NCI-H2029 treated with DMSO at 0.1 percent for 48 hours (cell line): ENCODE measurements at places on chromosomes 6 and 20.

DNA sequence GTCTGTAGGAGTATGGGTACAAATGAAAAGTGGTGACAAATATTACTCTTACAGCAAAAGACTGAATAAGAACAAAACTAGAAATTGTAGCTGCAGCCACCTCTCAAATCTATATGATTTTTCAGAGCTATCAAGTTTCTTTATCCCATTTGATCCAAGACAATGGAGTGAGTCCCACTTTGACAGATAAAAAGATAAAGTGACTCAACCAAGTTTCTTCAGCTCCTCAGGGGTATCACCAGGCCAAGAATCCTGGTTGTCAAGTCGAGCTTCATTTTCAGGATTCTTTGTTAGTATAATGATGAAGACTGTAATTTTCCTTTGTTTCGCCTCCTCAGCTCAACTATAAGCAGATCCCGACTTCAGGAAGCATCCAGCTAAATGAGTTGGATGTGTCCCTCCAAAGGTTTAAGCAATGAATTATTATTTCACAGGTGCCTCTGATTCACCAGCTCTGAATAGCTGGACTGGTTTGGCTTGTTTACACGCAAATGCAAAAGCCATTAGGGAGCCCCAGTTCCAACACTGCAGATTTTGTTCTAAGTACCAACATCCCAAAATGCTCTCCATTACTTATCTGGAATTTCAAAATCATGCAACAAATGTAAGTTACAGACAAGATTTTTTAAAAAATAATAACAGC lies 238.9 kb downstream of the MAFB start:
- no peak for DNase-seq

DNA sequence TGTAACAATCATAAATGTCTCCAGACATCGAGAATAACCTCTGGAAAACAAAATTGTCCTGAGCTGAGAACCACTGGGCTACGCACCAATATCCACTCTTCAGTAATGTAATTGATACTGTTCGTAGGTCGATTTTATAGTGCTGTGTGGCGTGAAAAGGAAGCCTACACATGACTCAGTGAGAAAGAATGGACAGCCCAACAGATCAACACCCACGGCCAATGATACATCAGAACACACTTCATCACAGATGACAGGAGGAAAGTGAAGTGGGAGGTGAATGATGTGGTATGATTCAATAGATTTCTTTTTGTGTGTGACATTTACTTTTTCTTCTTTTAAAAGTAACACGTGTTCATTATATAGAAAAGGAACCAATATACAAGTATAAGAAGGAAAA lies 93.5 kb downstream of the RPS12 start:
- DNase-seq = no peak

DNA sequence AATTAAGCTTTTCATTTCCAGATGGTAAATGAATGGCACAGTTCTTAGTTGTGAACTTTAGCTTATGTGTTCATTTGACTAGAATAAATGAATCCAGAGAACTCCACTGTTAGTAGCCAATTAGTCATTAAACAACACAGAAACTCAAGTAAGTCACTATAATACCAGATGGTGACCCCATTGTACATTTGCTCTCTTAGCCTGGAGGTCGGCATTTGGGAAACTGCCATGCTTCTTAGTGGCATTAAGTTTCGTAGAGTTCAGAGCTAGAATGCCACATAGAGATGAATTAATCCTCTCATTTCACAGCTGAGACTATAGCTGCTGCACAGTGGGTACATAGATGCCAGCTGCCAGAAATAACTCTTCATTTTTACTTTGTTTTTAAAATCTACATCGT lies 10.8 kb upstream of the DTNBP1 start:
- DNase-seq = no peak

DNA sequence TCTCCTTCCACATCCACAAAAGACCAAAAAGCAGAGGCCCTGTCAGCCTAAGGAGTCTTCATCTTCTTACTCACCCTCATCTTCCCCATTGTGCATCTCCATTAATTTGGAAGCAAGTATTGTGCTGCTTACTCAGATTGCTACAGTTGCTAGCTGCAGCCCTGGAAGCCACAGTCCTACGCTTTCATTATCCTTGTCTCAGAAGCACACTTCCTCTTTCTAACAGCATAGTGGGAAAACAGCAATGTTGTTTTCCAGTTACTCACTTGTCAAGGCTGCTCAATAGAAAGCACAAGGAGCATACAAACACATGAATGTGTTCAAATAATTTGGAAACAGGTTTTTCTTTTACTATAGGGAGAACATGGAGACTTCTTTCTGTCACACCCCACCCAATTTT lies 76.6 kb upstream of the RBM24 start:
- DNase-seq = no peak

DNA sequence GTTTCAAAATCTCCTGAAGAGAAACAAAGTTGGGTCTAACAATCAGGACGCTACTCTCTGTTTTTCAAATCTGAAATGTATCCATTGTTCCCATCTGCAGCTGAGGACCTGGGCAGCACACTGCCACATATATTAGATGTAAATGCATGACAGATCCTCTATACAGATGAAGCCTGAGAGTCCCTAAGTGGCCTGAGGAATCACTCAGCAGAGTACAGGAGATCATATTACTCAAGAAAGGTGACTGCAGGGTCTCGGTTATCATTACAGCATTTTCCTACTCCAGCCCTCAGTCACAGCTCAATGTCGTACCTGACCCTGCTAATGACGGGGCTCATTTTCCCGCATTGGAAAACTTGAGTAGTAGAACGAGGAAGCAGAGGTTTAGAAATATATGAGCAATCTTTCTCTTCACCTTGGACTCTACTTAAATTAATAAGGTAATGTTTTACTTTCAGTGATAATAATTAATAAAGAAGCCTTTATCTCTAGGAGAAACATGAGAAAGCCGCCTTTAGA lies 256.2 kb upstream of the IRAK1BP1 start:
- no peak for DNase-seq

- no peak for DNase-seq
Measured at GRCh38 chr6:120938876-120939472, 395.3 kb downstream of the TBC1D32 start.

- DNase-seq = no peak
Measured at GRCh38 chr6:110360676-110361075, 2.5 kb upstream of the METTL24 start.

- DNase-seq = no peak
Measured at GRCh38 chr6:32079566-32080290, 29.4 kb downstream of the TNXB start.

GRCh38 chr6:139748353-139749146 lies 374.1 kb upstream of the CITED2 start:
- DNase-seq = no peak

- no peak for DNase-seq
Measured at GRCh38 chr6:141664744-141665143, 468.0 kb upstream of the GJE1 start.

GRCh38 chr6:25016014-25016720 lies 80.4 kb upstream of the RIPOR2 start:
- DNase-seq = no peak

DNA sequence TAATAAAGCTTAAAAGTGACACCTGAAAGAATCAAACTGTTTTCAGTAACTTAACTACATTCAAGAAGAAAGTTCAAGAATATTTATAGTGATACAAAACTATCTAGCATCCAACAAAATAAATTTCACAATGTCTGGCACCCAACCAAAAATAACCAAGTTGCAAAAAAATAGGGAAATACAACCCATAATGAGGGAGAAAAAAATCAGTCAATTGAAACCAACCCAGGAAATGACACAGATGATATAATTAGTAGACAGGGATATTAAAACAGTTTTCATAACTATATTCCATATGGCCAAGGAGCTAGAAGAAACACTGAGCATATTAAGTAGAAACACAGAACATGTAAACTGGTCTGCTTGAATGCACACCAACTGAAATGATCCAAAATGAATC lies 120.2 kb upstream of the BEND3 start:
- no peak for DNase-seq

DNA sequence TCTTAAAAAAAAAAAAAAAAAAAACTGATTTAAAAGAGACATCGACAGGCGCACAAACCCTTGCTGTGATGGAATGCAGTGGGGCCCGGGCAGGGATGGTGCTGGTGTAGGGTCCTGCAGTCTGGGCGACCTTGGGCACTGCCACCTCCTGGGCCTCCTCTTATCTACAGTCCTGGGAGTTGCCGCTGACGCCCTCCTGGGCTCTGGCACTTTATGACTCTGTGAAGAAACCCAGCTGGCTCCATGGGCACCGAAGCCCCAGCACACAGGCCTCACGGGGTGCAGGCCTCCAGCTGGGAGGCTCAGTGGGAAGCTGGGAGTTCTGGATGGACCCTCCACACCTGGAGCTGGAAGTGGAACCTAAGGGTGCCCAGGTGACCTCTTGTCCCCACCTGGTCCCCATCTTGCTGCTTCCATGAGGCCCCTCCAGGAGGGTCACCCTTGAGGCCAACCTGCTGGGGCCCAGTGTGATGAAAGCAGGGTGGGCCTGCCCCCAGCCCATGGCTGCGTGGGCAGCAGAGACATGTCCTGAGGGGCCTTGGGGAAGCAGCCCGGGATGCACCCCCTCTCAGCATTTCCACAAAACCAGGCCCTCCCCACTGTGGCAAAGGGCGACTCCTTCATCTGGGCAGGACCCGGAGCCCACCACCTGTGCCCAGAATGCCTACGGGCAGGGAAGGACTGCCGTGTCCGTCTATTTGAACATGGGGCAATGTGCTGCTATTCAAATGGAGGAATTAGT lies 104.9 kb downstream of the ASXL1 start:
- DNase-seq = no peak

DNA sequence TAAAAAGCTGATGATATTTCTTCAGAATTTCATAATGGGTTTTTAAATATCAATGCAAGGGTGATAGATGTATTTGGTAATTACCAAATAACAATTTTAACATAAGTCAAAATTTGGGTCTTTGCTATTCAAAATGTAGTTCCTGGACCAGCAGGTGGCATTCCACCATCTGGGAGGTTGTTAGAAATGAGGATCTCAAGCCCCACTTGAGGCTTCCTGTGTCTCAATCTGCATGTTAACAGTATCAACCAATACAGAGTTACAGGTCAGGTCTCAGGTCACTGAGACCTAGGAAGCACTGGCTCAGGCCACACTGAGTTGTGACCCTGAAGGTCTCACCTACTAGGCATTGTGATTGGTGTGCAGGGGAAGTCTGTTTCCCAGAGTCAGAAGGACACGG lies 57.2 kb upstream of the MTRF1L start:
- DNase-seq = no peak

GRCh38 chr6:107691062-107691751 lies 132.9 kb downstream of the SCML4 start:
- DNase-seq = no peak

DNA sequence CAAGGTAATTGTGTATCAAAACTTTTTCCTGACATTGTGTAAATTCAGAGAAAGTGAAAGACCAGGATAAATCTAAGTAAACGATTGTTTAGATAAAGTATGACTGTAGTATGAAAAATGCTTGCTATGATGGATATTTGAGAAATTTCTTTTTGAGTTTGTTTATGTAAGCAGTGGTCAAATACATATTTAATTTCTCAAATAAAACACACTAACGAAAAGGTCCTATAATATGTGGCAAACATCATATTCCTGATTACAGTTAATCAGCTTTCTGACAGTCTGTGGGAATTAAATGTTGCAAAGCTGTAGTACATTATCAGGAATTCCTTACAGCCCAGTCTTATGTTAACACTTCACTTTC lies 636.9 kb downstream of the MMUT start:
- DNase-seq = no peak

DNA sequence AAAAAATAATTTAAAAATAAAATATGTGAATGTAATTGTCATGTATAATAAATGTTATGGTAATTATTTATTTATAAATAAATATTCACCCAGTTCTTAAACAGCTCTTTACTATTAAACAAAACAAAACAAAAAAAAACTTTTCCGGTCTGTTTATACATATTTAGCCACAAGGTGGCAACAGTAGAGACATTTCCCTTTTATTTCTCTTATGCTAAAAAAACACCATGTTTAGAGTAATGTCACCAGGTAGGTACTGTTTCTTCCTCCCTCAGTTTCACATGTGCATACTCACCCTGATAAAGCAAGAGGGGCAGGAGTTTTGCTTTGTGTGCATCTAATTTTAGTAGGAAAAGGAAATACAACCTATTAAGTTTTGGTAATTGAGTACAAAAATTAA lies 610.4 kb upstream of the IMPG1 start:
- DNase-seq = no peak

DNA sequence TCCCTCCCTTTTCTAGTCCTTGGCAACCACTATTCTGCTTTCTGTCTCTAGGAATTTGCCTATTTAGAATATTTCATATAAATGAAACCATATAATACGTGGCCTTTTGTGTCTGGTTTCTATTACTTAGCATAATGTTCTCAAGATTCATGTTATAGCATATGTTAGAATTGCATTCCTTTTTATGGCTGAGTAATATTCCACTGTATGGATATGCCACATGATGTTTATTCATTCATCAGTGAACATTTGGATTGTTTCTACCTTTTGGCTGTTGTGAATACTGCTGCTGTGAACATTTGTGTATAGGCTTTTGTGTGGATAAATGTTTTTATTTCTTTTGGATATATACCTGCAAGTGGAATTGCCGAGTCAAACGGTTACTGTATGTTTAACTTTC lies 7.1 kb downstream of the SLC9A8 start:
- DNase-seq = no peak

- DNase-seq = no peak
Measured at GRCh38 chr6:84182001-84182400, 45.4 kb downstream of the CEP162 start.

GRCh38 chr6:131787766-131788712 lies 19.8 kb upstream of the ENPP1 start:
- DNase-seq = no peak

GRCh38 chr6:43644940-43645612 lies at the start of gene RSPH9:
Gene RSPH9 (plus strand): TSS chr6:43645036. CDS start chr6:43645099, 63 bp downstream.
- DNase-seq = no peak

GRCh38 chr6:107118976-107119375 lies 3.7 kb upstream of the BEND3 start:
- DNase-seq = no peak

DNA sequence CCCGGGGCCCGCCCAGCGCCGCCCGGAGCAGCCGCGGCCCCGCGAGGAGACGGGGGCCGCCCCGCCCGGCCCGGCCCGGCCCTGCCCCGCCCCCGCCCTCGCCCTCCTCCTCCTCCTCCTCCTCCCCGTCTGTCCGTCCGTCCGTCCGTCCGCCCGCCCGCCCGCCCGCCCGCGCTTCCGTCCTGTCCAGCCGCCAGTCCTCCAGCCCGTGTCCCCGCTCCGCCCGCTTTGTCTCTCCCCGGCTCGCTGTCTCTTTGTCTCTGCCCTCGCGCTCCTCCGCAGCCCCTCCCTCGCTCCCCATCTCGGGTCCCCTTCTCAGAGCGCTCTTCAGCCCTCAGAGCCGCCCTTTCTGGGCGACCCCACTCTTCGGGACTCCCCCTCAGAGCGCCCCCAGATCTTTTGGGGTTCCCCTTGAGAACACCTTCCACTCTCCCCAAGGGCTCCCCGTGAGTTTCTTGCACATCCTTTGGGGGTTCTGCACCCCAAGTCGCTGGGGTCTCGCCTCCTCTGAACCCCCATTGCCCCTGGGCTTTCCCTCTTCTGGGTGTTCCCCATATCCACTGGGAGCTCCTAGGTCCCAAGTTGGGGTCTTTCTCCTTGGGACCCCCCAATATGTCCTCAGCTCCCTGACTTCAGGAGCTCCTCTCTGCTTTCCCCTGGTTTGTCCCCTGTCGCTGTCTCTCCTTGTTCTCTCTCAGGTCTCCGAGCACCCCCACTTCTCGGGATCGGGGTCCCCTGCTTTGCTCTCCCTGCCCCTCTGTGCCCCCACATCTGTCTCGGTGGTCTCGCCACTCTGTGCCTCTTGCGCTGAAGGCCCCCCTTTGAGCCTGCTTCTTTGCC lies 79.5 kb upstream of the MYL9 start:
- no peak for DNase-seq
